Right atrium auricular region (tissue), 2 donors: ENCODE measurements at places on chromosomes 11 and 22. TPM values are rescaled to one million over a fixed set of nuclear protein-coding genes. Genes with fewer than 3 reads are reported as not detected.
A peak's percentile ranks its signal among the peaks of the same experiment; 100 is the strongest.

DNA sequence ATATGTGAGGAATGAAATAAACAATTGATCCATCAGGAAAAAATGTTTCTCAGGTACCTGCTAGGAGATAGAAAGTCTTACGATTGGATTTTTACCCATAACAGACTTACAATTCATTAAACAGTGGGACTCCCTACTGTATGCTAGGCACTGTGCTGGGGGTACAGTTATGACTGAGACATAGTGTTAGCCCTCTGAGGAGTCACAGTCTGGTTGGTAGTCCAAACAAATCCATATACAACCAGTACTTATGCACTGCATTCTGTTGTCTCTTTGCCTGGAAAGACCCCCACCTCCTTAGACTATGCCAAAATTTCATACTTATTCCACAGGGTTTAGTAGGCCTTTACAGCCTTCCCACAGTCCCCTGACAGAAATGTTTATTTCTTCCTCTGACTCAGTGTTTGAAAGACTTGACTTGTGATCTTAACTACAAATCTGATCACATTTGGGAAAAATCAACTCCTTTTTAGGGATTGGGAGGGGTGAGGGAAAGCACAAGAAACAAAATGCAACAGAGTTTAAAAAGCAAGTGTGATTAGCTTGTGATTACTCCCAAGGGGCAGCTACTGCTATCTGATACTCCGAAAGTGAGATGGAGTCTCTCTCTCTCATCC, 69.4 kb upstream of the HORMAD2 start:
- H3K36me3 ChIP-seq, result peaks cover 77% of the 10 kb centered on the region
- no peak for DNase-seq
- no peaks in the 10 kb centered on the region for H3K27me3 ChIP-seq
- H3K4me3 ChIP-seq, result no peak overlapping the region

GSTT2B gene
- 3.7 TPM for total RNA-seq

HINFP gene
- total RNA-seq, result 18.1 TPM

YPEL4 gene
- 0.55 TPM for total RNA-seq

- no peak for DNase-seq
- H3K4me1 ChIP-seq, result no peaks in the 10 kb centered on the region
- H3K27me3 ChIP-seq, result no peaks in the 10 kb centered on the region
- no peak overlapping the region for H3K4me3 ChIP-seq
- H3K36me3 ChIP-seq, result no peaks in the 10 kb centered on the region
Measured at GRCh38 chr11:32136657-32137056, 45.8 kb downstream of the RCN1 start.

- H3K4me1 ChIP-seq, result peaks cover 9% of the 10 kb centered on the region
- H3K36me3 ChIP-seq, result no peaks in the 10 kb centered on the region
- H3K27ac ChIP-seq, result no peak overlapping the region
- no peak overlapping the region for H3K4me3 ChIP-seq
- DNase-seq, result no peak
- no peaks in the 10 kb centered on the region for H3K27me3 ChIP-seq
Measured at GRCh38 chr11:94507485-94507884, 4.8 kb upstream of the C11orf97 start.

DNA sequence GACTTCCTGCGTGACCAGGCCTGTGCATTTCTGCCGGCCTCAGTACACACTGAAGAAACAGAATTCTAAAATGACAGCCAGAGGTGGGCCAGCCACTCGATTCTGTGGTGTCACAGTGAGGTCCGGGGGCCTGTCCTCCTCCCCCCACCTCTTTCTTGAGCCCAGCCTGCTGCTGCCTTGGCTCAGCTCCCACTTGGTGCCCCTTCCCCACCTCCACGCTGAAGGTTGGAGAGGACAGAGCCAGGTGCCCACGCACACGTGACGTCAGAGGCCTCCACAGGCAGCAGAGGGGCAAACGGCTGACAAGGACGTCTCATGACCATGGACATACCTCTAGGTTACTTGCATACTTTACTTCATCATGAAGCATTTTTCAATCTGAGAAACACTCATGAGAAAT, 78.0 kb upstream of the SHANK2 start:
- H3K36me3 ChIP-seq, result no peaks in the 10 kb centered on the region
- no peak overlapping the region for H3K4me3 ChIP-seq
- H3K27me3 ChIP-seq, result no peaks in the 10 kb centered on the region
- no peak overlapping the region for H3K27ac ChIP-seq
- DNase-seq, result no peak
- no peaks in the 10 kb centered on the region for H3K4me1 ChIP-seq

DNA sequence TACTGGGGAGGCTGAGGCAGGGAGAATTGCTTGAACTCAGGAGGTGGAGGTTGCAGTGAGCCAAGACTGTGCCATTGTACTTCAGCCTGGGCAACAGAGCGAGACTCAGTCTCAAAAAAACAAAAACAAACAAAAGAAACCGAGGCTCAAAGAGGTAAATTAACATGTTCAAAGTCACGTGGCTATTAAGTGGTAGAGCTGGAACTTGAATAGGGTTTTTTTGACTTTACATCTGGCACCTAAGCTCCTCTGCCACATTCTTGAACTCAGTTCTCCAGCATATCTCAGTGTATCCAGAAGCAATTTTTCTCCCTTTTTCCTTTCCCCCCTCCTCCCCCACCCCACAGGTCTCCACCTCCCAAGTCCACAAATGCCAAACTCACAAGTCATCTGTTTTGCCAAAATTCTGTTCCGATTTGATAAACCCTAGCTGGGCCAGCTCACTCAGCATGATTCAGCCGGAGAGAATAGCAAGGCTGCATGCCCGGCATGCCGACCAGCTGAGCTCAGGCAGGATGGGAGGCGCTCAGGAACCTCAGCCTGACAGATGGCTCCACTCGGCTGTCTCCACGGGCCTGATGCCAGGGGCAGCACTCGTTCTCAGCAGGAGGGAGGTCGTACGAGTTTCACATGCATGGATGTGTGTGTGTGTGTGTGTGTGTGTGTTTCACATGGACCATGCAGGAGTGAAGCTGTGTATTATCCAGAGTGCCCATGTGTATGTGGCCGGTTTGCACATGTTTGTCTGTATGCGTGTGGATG, 63.2 kb upstream of the RRAS2 start:
- peak overlapping the region; percentile 75 for H3K27ac ChIP-seq
- no peaks in the 10 kb centered on the region for H3K27me3 ChIP-seq
- DNase-seq, result peak; percentile 94
- no peaks in the 10 kb centered on the region for H3K36me3 ChIP-seq
- H3K4me3 ChIP-seq, result no peak overlapping the region

DNA sequence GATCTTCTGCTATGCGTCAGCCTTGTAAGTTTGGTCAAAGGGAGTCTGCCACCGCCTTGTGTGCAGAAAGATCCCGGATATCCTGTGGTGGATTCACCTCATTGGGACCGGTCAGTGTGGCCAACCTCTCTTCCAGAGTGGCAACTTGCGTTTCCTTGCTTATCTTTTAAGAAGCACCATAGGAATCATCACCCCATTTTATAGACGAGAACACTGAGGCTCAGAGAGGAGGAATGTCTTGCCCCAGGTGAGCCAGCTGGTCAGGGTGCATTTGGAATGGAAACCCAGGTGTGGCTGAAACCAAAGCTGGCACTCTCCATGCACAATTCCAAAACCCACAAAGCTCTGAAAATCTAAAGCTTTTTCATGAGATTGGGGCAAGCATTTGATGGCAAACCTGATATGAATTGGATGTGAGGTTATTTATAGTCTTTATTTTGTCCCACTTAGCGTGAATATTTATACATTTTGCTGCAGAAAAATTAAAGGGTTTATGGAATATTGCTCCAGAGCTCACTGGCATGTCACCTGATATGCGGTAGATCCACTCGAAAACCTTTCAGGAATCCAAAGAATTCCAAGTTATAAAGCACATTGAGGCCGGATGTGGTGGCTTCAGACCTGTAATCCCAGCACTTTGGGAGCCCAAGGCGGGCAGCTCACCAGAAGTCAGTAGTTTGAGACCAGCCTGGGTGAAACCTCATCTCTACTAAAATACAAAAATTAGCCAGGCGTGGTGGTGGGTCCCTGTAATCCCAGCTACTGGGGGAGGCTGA, 12.1 kb upstream of the EIF3D start:
- H3K4me3 ChIP-seq, result no peak overlapping the region
- H3K27ac ChIP-seq, result no peak overlapping the region
- no peaks in the 10 kb centered on the region for H3K4me1 ChIP-seq
- no peaks in the 10 kb centered on the region for H3K27me3 ChIP-seq
- no peaks in the 10 kb centered on the region for H3K36me3 ChIP-seq

DNA sequence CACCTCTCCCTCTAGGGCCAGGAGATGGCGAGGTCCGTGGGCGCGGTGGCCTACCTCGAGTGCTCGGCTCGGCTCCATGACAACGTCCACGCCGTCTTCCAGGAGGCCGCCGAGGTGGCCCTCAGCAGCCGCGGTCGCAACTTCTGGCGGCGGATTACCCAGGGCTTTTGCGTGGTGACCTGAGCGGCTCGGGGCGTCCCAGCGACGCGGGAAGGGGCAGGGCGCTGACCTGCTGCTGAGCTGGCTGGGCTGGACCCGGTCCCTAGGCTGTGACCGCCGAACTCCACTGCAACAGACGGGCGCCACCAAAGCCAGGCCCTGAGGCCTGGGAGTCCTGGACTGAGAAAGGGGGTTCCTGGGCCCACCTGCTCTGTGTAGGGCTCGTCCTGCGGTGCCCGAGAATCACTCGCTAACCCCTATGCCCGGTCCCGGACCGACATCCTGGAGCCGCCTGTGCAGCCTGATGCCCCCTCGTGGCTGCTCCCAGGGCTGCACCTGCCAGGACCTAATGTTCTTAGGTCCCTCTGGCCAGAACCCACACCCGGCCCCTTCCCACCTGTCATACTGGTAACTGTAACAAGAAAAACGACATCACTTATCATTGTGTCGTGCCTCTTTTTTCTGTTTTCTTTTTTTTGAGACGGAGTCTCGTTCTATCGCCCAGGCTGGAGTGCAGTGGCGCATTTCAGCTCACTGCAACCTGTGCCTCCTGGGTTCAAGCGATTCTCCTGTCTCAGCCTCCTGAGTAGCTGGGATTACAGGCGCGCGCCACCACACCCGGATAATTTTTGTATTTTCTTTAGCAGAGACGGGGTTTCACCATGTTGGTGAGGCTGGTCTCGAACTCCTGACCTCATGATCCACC, 15.0 kb downstream of the RHOD start:
- H3K4me1 ChIP-seq, result peaks cover 6% of the 10 kb centered on the region
- H3K27ac ChIP-seq, result no peak overlapping the region
- peak overlapping the region; percentile 38 for H3K4me3 ChIP-seq
- H3K36me3 ChIP-seq, result no peaks in the 10 kb centered on the region

SSTR3 gene
- total RNA-seq, result not detected

APOL3 gene
- 29.5 TPM for total RNA-seq

- H3K4me1 ChIP-seq, result no peaks in the 10 kb centered on the region
- no peak overlapping the region for H3K27ac ChIP-seq
Measured at GRCh38 chr11:50423208-50423607, 390.5 kb downstream of the OR4C45 start.

PPP1R14B gene
- 99.2 TPM for total RNA-seq

DNA sequence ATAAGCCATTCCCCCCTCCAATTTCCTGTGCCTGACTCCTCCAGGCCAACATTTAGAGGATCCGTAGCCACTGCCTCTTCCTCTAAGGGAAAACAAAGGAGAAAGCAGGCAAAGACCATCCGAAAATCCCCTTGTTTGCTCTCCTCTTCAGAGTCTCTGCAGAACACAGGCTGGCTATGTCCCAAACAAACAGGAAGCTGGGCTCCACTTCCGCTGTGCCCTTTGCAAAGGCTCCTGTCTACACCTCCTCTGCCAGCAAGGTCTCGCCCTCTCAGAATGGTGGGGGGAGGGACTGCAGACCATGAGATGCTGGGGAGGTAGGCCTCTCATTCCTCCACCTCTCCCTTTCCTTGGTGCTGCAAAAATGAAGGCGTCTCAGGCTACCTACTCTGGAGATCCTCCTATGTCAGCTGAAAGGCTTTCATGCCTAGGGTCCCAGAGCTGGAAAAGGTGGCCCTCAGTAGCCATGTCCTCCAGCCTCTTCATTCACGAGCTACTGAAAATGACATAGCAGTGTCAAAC, 596.2 kb downstream of the BUD13 start:
- no peaks in the 10 kb centered on the region for H3K4me1 ChIP-seq
- H3K36me3 ChIP-seq, result no peaks in the 10 kb centered on the region
- no peak overlapping the region for H3K27ac ChIP-seq
- DNase-seq, result no peak
- H3K4me3 ChIP-seq, result no peak overlapping the region

GRCh38 chr22:40218152-40218551, 40.4 kb downstream of the TNRC6B start:
- H3K27ac ChIP-seq, result no peak overlapping the region
- no peak for DNase-seq
- H3K27me3 ChIP-seq, result no peaks in the 10 kb centered on the region

ACCS gene
- total RNA-seq, result 6.1 TPM

- no peaks in the 10 kb centered on the region for H3K36me3 ChIP-seq
- H3K4me3 ChIP-seq, result no peak overlapping the region
- H3K27ac ChIP-seq, result peak overlapping the region; percentile 67
- no peaks in the 10 kb centered on the region for H3K27me3 ChIP-seq
- no peaks in the 10 kb centered on the region for H3K4me1 ChIP-seq
Measured at GRCh38 chr22:18032455-18033101, 8.2 kb upstream of the MICAL3 start.

GRCh38 chr11:31814176-31814868, 3.2 kb upstream of the PAX6 start:
- no peaks in the 10 kb centered on the region for H3K4me1 ChIP-seq
- no peak overlapping the region for H3K27ac ChIP-seq
- no peak for DNase-seq
- H3K27me3 ChIP-seq, result peaks cover 83% of the 10 kb centered on the region
- H3K36me3 ChIP-seq, result no peaks in the 10 kb centered on the region

NELL1 gene
- total RNA-seq, result not detected

RAG2 gene
- not detected for total RNA-seq

- H3K27me3 ChIP-seq, result no peaks in the 10 kb centered on the region
- DNase-seq, result no peak
- H3K27ac ChIP-seq, result peak overlapping the region; percentile 93
- H3K36me3 ChIP-seq, result no peaks in the 10 kb centered on the region
- H3K4me3 ChIP-seq, result peak overlapping the region; percentile 83
- no peaks in the 10 kb centered on the region for H3K4me1 ChIP-seq
Measured at GRCh38 chr11:1573077-1573902, 1.2 kb upstream of the DUSP8 start.

DNA sequence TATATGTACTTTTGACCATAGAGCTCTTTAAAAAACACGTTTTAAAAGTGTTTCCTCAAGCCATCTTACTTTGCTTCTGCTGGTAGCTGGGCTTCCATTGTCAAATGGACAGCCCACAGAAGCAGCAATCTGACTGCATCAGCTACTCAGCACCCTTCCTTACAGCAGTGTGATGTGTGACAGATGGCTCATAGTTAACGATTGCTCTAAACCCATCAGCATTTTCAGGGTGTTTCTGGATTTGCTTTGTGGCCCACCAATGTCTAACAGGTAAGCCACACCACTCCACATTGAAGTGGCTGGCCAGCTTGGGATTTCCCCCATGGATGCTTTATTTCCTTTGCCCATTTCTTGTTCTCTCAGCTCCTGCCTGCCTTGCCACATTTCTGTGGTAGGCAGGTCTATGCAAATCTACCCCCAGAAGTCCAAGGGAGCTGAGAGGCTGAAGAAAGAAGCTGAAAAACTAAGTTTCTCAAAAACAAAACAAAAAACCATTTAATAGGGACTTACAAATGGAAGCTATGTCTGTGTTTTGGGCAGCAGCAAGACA, 7.3 kb upstream of the FAR1 start:
- H3K27me3 ChIP-seq, result no peaks in the 10 kb centered on the region
- no peak overlapping the region for H3K27ac ChIP-seq
- no peak for DNase-seq
- H3K4me3 ChIP-seq, result no peak overlapping the region

- peak overlapping the region; percentile 100 for H3K27ac ChIP-seq
- no peak overlapping the region for H3K4me3 ChIP-seq
- H3K27me3 ChIP-seq, result no peaks in the 10 kb centered on the region
- H3K4me1 ChIP-seq, result peaks cover 98% of the 10 kb centered on the region
- no peaks in the 10 kb centered on the region for H3K36me3 ChIP-seq
Measured at GRCh38 chr11:65491614-65492386, 7.0 kb upstream of the MALAT1 start.

SYNGR1 gene
- total RNA-seq, result 29.4 TPM

IFITM10 gene
- total RNA-seq, result 0.37 TPM

TRIM49D1 gene
- total RNA-seq, result not detected
